Stimulated activated CD4-positive, alpha-beta T cell treated with anti-CD3 and anti-CD28 coated beads, Interleukin-4, amount 100 ng/mL, for 48 hours (primary cell): ENCODE measurements at places on chromosomes 12 and 14.

GRCh38 chr12:27534765-27535161 is 10.8 kb downstream of the PPFIBP1 start:
- DNase-seq: no peak

DNA sequence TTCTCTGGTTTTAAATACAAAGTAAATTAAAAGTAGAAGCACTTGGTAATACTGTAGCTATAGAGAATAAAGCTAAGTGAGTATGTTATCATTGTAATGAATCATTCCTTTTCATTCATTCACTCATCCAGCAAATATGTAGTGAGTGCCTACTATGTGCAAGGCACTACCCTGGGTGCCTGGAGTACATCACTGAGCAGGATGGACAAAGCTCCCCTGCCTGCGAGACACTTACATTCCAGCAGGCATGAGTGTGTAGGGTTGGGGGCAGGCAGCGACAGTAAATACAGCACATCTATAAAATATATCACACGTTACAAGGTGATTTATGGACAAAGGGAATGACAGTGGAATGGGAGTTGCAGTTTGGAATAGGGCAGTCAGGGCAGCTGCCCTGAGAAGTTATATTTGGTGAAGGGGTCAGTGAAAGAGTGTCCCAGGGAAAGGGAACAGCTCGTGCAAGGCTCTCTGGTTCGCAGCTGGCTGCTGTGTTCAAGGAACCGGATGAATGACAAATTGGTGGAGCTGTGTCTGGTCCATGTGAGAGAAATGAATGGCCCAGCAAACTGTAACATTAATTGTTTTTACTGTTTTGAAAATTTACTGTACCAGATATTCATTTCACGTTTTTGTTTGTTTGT is 159.6 kb downstream of the CRADD start:
- DNase-seq: no peak

DNA sequence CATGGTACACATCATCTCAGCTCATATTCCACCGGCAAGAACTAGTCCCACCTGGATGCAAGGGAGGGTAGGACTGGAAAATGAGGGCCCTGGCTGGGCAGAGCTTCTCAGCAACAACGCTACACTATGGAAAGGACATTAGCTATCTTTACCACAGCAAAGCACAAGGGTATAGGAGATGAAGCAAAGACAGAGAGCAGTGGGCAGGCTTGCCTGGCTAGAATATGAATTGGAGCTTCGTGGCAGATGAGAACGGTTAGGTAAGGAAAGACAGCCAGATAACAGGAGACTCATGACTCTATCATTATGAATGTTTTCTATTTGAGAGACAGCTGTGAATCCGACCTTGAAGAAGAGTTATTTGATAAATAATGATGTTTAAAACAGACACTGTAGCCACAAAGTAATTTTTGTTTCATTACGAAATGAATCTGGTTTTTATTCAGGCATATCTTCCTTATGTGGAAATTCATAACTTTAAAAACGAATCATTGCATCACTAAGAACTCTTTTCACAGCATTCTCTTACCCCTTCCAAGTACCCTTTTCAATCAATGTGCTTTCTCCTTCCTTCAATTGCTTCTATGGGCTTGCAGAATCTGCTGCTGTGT is 59.1 kb upstream of the PCED1B start:
- no peak for DNase-seq

GRCh38 chr14:22202313-22202712 is 386.7 kb downstream of the DAD1 start:
- no peak for DNase-seq

DNA sequence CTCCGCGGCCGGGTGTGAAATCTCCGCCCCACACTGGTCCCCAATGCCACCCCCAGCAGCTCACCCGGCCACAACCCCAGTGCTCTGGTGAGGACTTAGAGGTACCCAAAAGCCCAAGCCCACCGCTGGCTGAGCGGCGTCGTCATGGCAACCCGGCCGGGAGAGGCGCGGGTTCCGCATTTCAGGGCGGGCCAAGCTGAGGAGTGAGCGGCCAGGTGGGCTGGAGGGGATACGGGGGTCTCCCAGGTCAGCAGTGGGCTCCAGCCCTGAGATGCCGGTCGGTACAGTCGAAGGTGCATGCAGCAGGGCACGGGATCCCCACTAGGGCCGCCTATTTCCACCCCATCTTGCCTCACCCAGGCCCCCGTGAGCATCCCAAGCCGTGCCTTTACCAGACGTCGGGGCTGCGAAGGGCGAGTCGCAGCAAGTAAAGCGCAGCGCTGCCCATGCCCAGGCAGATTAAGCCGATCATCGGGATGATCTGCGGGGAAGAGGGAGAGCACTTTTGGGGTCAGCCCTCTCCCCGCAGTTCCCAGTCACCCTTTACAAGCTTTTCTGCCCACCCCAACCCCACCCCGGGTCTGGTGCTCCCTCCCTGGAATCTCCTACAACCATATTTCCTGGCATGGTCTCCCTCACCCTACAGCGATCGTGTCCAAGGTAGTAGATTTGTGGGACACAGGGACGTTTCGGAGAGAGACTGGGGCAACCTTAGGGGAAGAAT is 6.9 kb downstream of the SHMT2 start:
- no peak for DNase-seq

GRCh38 chr14:55399183-55399582 is 12.4 kb downstream of the ATG14 start:
- no peak for DNase-seq

DNA sequence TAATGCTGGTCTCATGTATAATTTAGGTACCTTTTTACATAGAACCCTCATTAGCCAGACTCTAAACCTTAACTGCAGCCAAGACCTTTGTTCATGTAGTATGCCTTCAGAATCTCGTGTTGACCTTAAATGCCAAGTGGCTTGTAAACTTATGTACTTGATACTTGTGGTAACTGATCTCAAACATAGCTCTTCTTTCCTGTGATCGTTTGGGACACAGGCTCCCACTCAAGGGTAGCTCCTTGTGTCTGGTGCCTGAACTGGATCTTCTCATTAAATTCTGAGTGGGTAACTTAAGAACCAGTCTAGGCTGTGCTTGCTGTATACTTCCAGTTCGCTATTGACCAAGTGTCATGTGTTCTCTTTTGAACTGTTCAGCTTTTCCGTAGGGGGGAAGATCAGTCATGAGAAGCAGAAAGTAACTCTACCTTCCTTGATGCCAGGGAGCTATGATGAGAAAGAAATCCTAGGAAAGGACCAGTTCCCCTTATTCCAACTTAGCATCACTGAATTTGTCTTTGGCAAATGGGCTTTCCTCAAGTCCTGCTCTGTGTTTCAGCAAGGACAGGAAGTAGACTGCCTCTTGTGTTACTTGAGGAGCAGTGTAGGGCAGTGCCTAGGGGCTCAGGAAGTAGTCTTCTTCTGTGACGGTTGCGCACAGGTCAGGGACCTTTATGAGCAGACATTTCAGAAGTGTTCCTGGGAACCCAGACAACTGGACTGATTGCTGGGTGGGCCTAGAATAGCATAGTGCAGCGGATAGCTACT is 2.5 kb downstream of the LGALS3 start:
- no peak for DNase-seq

- no peak for DNase-seq
Measured at GRCh38 chr12:7146906-7147305, 16.7 kb downstream of the CLSTN3 start.

DNA sequence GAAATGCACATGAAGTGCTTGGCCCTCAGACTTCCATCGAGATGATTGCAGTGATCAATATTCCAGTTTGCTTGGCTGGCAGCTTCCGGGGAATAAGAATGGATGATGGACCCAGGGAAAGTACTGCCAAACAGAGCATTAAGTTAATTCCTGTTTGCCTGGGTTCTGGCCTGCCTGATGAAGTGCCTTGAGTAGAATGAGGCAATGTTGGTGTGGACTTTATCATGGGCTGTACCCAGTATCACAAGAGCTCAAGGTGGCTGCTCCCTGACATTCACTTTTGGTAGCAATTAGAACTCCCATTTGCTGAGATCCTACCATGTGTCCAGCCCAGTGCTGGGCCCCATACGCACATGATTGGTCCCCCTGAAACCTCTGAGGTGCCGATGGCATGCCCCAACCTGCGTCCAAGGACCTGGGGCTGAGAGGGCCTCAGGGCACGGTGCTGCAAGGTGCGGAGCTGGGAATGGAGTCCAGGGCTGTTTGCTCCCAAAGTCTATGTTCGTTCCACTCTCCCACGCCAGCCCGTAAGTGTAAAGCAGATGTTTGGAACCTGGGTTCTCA is 80.7 kb downstream of the SLC25A47 start:
- no peak for DNase-seq

GRCh38 chr12:28891126-28891525 is 258.0 kb upstream of the FAR2 start:
- no peak for DNase-seq

GRCh38 chr12:12398026-12398859 is 41.4 kb downstream of the BORCS5 start:
- DNase-seq: no peak
